ENCODE measurements at places on chromosomes 1 and 21. TPM values are rescaled to one million over a fixed set of nuclear protein-coding genes. Genes with fewer than 3 reads are reported as not detected.
A peak's percentile ranks its signal among the peaks of the same experiment; 100 is the strongest.

DNA sequence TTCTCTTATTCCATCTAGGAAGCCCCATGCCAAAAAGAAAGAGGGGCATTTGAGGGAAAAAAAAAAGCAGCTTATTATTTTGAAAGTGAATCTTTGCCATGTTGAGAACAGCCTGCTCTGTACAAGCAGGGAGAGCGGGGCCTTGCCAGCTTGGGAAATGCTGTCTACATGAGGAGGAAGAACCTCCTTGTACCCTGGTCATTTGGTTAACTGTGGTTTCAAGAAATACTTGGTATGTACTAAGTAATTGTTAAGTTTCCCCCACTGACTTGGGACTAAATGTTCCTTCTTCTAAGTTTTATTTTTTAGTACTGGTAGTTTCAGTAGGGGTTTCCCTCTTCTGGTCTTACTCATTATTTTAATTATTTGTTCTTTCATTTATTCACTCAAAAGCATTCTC lies 144.1 kb upstream of the HOOK1 start:
- DNase-seq, result no peak

DNA sequence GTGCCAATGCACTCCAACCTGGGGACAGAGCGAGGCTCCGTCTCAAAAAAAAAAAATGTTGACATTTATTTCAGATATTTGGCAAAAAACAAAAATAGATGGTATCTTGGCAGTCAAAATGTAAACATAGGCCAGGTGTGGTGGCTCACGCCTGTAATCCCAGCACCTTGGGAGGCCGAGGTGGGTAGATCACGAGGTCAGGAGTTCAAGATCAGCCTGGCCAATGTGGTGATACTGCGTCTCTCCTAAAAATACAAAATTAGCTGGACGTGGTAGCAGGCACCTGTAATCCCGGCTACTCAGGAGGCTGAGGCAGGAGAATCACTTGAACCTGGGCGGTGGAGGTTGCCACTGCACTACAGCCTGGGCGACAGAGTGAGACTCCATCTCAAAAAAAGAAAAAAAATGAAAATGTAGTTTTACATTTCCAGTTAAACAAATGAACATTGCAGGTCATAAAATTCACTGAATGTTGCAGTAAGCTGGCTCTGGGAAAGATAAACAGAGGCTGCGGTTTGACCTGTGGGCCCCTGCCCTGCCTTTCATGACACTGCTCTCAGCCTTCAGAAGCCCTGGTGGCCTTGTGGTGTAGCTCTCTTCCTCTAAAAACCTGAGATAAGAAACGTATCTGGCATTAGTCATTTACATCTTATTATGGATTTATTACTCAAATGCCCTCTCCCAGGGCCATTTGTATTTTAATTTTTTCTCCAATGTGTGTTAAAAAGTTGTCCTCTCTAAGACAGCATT lies 12.2 kb upstream of the SLC44A3 start:
- DNase-seq, result no peak

- DNase-seq, result no peak
Measured at GRCh38 chr1:145804235-145805045, 19.5 kb downstream of the RNF115 start.

DNA sequence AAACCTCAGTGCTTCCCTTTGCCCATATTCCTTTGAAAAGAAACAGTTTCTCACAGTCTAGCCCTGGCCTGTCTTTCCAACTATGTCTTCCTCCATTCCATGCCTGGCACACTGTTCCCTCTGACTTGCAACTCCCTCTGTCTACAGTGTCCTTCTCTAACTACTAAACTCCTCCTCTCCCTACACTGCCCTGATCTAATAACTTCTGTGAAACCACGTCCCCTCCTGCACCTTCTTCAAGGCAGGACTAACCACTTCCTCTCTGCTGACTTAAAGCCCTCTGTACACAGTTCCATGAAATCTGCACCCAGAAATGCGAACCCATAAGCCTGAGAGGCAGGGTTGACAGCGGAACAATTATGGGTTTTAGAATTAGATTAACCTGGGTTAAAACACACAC lies 62.2 kb upstream of the ATP1B1 start:
- peak; percentile 97 for DNase-seq

GRCh38 chr1:113146242-113147072 lies 73.5 kb downstream of the LRIG2 start:
- no peak for DNase-seq

DNA sequence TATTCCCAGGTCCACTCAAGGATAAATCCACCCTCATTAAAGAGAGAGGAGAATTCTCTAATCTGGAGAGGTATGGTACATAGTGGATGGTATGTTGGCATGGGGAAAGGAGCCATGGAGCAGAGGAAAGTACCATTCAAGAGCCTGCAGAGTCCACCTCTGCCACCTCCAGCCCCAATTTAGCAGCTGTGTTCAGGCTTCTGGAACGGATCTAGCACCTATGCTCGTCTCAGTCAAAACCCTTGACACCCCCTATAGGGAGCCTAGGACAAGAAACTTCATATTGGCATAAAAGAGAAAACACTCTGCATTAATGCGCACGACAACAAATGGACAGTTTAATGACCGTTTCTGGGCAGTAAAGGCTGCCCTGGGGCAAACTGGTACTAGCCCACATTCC lies 161.1 kb upstream of the FAM78B start:
- no peak for DNase-seq

S100A8 gene
- not detected for total RNA-seq

PPIAL4G gene
- 0.20 TPM for total RNA-seq

HCRTR1 gene
- not detected for total RNA-seq

ACOT11 gene
- total RNA-seq, result 0.15 TPM

FAM72D gene
- not detected for total RNA-seq
